ENCODE measurements at places on chromosomes 16 and 17.

- DNase-seq = no peak
Measured at GRCh38 chr17:14489986-14490385, 189.1 kb downstream of the HS3ST3B1 start.

- DNase-seq = no peak
Measured at GRCh38 chr17:1082579-1082978, 85.7 kb downstream of the TIMM22 start.

GRCh38 chr16:14499110-14499509 lies 130.9 kb downstream of the PARN start:
- DNase-seq = no peak

GRCh38 chr16:85166699-85167588 lies 54.7 kb upstream of the CIBAR2 start:
- DNase-seq = no peak

GRCh38 chr16:149024-149660 lies 3.3 kb upstream of the HBZ start:
- DNase-seq = no peak

- no peak for DNase-seq
Measured at GRCh38 chr16:1642148-1642547, 30.0 kb downstream of the CRAMP1 start.

DNA sequence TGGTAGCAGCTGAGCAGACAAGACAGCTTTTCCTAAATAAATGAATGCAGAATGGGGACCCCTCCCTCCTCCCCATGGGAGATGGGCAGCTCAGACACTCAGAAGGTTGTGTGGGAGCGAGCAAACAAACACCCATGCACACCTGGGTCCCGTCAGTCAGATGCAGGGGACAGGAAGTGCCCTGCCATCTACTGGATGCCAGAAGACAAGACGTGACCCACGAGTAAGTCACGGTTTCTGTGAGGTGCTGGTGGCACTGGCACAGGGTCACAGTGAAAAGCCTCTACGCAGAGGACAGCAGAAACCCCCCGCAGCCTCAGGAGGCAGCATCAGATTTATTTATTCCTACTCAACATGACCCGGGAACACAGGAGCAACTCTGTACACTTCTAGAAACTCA lies 8.4 kb downstream of the HBQ1 start:
- no peak for DNase-seq

DNA sequence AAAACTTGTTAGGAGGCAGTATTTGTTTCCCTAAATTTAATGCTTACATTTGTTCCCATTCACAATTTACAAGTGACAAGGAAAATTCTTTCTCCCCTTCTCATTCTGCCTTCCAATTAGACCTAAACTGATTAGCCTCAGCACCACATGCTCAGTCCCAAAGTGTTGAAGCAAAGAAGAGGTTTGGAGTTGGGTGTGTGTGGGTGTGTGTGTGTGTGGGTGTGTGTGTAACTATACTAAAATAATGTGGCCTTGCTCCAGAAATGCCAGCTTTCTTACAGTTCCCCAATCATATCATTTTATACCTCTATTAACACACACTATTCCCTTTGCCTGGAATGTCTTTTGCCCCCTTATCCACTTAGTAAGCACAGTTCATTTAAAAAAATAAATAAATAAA lies 6.9 kb upstream of the UTP6 start:
- no peak for DNase-seq

DNA sequence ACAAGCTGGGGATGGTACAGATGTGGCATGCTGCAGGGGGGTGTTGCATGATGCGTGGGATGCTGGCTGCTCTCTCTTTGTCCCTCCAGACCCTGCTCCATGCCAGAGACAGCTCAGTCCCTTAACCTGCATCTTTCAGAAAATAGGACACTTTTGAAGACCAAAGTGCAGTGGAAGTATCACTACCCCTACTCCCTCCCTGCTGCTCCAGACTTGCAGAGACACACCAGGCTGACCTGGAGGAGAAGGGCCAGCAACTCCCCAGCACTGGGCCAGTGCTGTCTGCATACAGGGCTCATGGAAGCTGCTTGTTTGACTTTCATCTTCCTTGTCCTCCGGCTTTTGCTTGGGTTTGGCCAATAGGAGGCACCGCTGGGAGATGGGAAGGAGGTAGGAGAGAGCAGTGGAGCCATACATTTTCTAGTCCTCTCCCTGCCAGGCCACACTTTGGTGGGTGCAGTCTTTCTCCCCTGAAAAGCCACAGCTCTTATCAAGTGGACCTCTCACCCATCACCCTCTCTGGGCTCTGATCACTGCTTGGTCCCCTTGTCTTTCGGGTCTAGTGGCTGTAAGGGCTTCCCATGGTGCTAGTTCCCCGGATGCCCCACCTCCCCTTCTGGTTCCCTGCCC lies 46.1 kb upstream of the NKD1 start:
- DNase-seq = no peak

- no peak for DNase-seq
Measured at GRCh38 chr16:85205747-85206471, 93.6 kb upstream of the CIBAR2 start.
